Activated T-cell treated with anti-CD3 and anti-CD28 coated beads, Interleukin-2, amount 50 U/mL, for 48 hours (primary cell): ENCODE measurements at places on chromosomes 1 and 21.

GRCh38 chr1:12706061-12706460 lies 9.8 kb upstream of the AADACL3 start:
- no peak for DNase-seq

DNA sequence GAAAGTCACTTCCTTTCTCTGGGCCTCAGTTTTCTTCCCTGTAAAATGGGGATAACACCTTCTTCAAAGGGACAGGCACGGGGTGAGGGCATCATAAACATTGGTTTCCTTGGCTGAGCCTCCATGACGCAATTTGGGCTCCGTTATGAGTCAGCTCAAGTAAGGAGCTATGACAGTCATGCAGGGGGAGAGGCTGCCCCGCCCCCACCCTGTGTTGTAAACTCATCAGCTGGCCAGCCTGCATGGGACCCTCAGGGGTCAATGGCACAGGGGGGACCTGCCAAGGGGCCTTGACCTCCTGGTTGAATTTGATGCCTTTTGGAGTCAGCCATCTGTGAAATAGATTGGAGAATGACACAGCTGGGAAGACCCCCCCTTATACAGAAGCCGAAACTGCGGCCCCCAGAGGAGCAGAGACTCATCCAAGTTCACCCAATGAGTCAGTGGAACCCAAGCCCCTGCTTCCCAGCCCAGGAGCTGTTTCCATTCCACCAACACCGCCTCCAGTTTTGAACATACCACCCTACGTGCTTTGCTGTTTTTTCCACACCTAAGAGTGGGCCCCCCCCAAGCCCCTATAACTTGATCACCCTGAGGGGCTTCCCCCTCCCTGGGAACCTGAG lies 36.8 kb upstream of the RUNX3 start:
- DNase-seq, result peak; percentile 91

- no peak for DNase-seq
Measured at GRCh38 chr1:205593532-205593931, 38.3 kb downstream of the ELK4 start.

DNA sequence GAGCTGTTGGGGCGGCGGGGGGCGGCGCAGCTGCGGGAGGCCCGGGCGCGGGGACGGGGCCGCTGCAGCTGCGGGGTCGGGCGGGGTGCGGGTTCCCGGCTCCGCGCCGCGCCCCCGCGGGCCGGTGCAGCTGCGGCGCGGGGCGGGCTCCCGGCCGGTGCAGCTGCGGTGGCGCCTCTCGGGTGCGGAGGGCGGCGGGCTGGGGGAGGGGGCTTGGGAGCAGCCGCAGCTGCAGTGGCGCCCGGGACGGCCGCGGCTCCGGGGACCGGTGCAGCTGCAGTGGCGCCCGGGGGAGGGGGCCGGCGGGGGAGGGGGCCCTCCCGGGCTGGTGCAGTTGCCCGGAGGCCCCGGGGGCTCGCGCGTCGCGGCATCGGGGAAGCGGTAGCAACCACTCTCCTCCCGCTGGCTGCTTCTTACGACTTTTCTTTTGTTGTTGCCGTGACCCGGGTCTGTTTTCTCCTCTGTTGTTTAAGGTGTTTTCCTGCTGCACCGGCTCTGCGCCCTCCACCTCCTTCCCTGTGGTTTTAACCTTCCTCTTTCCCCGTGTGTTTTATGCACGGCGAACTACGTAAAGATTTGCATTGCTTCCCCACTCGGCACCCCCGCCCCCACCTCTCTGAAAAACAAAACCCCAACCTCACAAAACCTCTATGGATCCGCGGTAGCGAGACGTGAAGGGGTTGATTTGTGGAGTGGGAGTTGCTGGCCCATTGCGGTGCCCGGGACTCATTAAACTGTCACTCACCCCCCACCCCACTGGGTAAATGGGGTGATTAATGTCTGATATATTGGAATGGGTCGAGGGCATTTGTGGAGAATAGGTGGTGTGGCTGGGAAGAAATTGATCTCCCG lies 1.7 kb upstream of the ZBTB18 start:
- peak; percentile 50 for DNase-seq

DNA sequence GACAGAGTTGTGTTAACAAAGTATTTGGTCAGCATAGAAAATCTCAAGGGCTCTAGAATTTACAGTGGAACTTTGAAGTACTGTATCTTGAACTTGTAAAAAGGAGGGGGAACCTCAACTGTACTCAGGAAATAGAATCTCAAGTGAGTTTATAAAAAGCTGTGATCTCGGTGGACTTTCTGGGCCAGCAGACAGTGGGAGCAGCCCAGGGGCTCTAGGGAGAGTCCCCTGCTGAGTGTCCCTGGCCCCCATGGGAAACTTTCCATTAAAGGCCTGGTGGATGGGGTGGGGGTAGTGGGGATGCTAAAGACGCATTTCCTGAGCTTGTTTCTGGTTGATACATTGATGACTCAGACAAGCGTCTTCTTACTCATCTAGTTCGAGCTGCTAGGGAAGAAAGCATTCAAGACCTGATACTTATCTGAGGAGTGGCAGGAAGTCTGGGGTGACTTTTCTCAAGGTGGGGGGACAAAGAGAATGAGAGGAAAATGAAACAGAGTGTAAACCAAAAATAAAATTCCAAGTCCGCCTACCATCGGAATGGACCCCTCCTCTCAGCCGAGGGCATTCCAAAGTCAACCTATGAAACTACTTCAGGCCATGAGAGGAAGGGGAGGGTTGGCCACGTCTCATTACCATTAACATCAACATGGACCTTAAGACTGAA lies 65.5 kb downstream of the NID1 start:
- peak; percentile 80 for DNase-seq

DNA sequence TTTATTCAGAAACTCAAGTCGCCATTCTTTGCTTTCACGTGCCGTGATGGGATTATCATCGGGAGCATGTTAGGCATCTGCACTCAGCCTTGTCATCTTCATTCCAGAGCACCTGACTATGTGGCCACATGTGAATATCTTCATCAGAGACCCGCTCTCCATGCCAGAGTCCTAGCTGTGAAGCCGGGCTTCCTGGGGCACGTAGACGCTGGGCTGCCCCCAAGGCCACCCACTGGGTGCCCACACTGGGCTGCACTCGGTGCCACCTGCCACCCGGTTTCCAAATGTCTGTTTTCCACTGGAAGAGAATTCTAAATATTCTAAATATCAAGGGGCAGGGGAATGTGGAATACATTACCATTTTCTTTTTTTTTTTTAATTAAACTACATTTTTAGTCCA lies 43.8 kb downstream of the SLC37A1 start:
- no peak for DNase-seq

DNA sequence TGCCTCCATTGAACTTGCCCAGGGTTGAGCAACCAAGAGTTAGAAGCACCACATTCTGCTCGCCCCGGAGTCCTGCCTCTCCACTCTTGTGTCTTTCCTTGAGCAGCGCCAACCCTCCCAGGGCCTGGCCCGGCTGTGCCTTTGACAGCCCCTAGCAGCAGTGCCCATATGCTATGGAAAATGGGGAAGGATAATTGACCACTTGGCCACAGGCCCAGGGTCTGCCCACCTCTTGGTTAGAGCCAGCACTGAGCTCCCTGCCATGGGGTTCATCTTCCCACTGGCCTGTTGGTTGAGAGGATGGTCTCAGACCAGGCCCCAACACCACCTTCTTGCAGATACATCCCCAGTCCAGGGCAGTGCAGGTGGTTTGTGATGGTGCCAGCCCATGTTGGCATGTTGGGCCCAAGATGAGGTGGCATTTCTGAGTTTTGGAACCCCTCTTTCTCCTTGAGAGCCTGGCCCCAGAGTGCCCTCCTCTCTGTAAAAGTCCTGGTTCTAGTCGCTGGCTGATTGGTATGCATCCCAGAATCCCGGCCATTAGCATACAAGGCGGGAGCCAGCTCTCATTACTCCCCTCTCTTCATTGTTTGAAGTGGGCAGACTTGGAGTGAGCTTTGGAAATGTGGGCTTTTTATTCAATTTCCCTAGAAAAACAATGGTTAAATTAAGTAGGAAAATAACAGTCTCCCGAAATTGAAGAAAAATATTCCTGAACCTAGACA lies 7.6 kb downstream of the ARHGEF10L start:
- DNase-seq, result no peak

DNA sequence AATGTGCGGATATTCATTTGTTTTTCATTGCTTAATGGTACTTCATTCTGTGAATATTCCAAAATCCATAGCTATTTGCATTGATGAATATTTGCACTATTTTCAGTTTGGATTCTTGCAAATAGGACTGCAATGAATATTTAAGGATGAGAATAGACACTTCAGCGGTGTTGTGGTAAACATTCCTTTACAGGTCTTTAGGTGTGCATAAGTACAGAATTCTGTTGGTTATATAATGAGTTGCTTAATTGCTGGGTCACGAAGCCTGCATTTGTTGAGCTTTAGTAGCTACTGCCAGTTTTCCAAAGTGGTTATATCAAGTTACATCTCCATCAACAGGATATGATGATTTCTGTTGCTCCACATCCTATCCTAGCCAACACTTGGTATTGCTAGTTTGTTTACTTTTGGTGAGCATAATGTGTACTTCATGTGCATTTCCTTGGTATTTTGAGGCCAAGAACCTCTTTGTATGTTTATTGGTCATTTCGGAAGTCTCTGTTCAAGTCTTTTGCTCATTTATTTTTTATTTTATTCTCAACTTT lies 64.2 kb upstream of the CYYR1 start:
- DNase-seq, result no peak

- DNase-seq, result no peak
Measured at GRCh38 chr1:94954263-94955220, 27.6 kb upstream of the CNN3 start.

DNA sequence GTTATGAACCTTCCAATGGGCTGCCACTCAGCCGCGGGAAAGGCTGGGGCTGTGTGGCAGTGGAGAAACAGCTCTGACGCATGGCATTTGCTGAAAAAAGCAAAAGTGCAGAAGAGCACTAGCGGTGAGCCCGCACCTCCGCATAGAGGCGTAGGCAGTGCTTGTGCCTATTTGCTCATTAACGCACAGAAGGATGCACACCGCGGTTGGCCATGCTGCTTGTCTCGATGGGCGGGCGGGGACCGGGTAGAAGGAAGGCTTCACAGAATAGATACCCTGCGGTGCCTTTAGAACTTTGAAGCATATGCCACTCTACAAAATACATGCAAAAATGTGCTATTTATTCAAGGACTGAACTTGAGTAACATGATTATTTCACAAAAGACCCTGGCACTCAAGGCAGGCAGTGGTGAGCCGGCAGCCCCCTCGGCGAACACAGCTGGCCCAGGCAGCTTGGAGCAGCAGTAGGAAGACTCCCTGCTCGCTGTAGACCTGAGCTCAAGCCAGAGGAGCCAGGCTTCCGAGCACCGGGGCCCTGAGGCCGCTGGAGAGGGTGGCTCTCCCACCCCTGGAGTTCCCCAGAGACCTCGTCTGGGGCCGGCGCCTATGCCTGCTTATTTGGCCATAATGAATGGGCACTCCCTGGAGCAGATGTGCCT lies 71.5 kb downstream of the SIK1 start:
- no peak for DNase-seq

- DNase-seq, result no peak
Measured at GRCh38 chr1:55334160-55334559, 119.0 kb upstream of the USP24 start.

DNA sequence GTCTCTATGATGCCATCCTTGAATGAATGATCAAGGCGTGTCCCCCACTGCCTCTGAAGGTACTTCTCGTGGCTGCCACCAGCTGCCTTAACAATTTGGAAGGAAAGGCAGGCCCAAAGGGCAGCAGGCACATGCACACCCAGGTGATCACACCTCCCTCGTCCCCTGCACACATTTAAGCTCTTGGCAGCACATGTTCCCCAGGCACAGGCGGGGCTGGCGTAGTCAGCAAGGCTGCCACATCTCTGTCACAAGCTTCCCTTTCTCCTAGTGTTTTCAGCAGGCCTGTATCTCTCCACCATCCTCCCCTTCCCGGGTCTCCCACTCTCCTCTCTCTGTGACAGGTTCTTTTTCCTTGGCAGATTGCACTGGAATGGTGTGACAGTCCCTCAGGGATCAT lies 111.9 kb downstream of the CACNA1E start:
- DNase-seq, result no peak

- no peak for DNase-seq
Measured at GRCh38 chr1:231045286-231045685, 5.2 kb upstream of the FAM89A start.

DNA sequence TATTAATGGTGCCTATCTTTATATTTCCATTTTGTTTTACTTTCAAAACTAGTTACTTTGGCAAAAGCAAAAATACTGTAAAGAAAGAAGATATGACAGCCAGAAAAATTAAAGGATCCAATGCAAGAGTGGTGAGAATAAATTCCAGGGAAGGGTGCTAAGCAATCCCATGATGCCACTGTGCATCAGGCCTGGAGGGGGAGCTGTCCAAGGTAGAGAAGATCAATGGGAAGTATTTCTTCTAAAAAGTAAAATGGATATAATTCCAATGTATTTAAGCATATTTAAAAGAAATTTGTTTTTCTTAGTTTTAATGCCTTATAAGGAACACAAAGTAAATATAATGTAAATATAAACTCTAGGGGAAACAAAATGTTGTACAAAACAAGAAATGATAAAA lies 1382.2 kb upstream of the B3GALT2 start:
- DNase-seq, result no peak

- DNase-seq, result peak; percentile 78
Measured at GRCh38 chr21:37365517-37366481, 774 bp upstream of the DYRK1A start.

DNA sequence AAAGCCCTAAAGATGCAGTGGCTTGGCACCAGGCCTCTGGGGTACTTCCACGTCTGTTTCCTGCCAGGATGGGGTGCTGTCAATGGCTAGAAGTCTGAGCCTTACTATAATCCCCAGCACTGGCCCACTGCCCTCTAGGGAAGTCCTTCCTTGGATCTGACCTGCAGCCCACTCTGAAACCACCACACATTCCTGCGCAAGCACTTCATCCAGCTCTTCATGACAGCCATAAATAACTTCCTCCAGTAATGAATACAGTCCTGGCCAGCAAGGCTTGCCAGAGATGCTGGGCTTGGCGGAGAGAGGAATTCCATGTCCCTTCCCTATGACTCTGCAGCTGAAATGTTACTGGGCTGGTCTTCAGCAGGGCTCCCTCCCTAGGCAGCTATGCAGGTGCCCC lies 32.6 kb downstream of the ALPL start:
- DNase-seq, result no peak

DNA sequence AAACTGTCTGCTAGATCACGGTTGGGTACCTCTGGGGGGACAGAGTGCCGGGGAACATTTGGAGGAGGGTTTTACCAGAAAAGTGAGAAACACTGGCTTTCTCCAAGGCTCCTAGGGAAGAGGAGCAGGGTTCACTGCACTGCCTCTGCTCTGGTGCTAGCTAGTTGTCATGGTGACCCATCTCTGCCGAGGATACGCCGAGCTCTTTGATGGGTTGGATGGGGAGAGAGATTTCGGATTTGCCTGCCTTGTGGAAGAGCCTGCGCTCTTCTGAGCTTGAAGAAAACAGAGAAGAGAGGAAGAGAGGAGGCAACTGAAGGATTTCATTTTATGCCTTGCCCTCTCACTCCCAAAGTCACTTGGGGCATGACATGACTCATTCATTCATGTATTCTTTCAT lies 92.1 kb downstream of the NAV1 start:
- DNase-seq, result no peak

GRCh38 chr1:94125551-94126514 lies 4.9 kb upstream of the ABCA4 start:
- no peak for DNase-seq
